ENCODE measurements at places on chromosomes 5 and 9. TPM values are rescaled to one million over a fixed set of nuclear protein-coding genes. Genes with fewer than 3 reads are reported as not detected.

EIF4E1B gene
- not detected for total RNA-seq

FAT2 gene
- 0.02 TPM for total RNA-seq

CCL19 gene
- total RNA-seq, result not detected

INSL4 gene
- total RNA-seq, result 19.2 TPM

PKD2L2 gene
- not detected for total RNA-seq

DOCK2 gene
- 3.5 TPM for total RNA-seq

SPATA6L gene
- 2.1 TPM for total RNA-seq

TNC gene
- 1.4 TPM for total RNA-seq

FGF18 gene
- 0.44 TPM for total RNA-seq

GHR gene
- total RNA-seq, result not detected

SLC46A2 gene
- not detected for total RNA-seq

TAF11L4 gene
- total RNA-seq, result not detected

All from A549 treated with DMSO at 1 μM for 4 hours (cell line).